ENCODE measurements at places on chromosomes 6 and 20. TPM values are rescaled to one million over a fixed set of nuclear protein-coding genes. Genes with fewer than 3 reads are reported as not detected.

- DNase-seq, result no peak
Measured at GRCh38 chr6:71279321-71279720, 9.3 kb upstream of the OGFRL1 start.

GRCh38 chr6:45663251-45664221 lies 285.8 kb upstream of the SUPT3H start:
- DNase-seq, result no peak

DNA sequence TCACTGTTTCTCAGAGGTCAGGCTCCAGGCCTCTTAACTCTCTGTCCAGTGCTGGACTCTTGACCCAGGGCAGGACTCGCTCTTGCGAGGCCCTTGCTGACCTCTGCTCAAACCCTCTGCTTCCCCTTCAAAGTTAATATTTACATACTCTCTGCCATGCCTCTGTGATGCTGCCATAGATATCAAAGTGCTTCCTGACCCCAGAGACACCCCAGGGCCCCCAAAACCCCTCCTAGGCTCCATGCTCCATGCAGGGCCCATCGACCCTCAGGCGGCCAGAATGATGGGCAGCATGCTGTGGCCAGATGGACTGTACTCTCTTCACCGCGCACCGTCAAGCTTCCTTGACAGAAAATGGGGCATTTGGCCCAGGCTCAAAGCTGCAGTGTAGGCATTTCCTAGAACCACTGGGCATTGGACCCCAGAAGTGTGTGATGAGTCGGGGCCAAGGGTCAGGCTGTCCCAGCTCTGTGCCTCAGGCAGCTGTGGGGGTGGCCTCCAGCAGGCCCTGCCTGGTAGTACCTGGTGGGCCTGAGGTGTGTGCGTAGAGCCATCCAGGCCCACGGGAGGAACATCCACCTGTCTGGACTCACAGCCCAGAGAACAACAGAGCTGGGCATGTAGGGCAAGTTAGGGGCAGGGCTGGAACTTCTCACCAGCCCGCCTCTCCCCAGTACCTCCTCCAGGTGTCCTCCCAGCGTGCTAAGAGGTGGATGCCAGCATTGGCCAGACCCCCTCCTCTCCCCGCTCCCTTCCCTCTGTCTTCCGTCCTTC lies 142.8 kb downstream of the VEGFA start:
- no peak for DNase-seq

GRCh38 chr6:72941751-72942150 lies 283.5 kb downstream of the KHDC1L start:
- DNase-seq, result no peak

DNA sequence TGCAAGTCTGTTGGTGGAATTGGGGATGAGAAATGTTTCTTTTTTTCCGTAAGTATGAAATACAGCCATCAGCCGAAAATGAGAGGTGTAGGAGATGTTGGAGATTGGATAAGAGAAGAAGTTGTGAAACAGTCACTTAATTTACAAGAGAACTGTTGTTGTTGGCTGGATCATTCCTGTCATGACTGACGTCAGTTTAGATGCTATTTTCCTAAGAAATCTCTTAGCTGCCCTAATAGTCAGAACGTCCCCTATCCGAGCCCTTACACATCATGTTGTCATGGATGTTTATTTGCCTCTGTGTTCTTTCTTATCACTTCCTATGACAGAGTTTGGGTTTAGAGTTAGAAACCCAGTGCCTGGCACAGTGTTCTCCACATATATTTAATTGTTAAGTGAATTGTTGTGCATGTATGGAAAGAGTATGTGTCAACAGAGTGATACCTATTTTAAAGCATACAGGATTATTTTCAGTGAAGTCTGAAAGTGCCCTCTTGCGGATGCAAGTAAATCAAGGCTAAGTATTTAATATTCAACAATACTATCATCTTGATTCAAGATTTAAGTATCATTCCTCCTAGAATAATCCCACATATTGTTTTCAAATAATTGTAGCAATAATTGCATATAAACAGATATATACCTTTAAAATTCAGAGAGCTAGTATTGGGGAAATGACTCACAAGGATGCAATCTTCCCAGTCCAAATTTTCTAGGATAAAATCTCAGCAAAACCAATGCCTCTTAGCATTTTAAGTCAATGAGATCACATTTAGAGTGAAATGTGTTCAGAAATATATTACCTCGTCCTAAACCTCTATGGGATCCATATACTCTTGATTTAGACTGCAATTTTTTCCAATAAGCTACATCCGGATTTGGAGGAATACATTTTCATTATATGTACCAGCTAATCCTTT lies 309.9 kb upstream of the NOX3 start:
- no peak for DNase-seq

- no peak for DNase-seq
Measured at GRCh38 chr20:44891826-44892225, 6.3 kb downstream of the YWHAB start.

Gene PXT1
- total RNA-seq, result not detected

Gene SLC18B1
- total RNA-seq, result 17.7 TPM

All from urinary bladder (tissue), 4 donors.